ENCODE measurements at places on chromosomes 1 and 21.

DNA sequence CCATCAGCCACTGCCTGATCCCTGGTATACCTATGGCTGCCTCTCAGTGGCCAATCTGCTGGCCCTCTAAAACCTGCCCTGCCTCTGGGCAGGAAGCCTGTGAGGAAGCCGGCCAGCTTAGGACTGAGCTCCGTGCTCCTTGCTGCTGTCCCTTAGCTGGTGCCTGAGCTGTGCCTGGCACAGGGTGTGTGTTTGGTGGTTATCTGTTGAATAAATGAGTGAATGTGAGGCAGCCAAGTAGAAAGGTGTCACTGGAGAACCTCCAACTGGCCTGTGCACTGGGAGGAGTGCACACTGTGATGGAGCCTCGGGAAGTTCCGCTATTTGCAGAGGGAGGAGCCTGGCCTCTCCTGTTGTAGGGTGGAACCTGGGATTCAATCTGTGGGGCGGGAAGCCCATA is 63.4 kb upstream of the STUM start:
- no peak for DNase-seq

DNA sequence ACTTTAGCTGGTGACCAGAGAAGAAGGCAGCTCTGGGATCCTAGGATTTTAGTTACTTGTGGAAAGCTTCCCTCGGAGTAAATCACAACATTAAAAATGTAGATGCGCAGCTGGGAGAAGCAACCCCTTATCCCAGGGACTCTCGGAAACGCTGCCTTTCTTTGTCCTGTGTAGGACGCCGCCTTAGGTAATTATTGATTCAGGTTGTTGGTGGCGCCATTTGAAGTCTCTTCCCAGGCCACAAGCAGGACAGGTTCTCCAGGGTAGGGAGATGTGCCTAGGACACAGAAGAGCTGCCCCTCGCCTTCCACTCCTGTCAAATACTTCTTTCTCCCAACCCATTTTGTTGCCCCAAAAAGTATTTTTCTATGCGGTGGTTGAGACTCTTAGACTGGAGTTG is 10.3 kb downstream of the SLC37A1 start:
- no peak for DNase-seq

- DNase-seq = no peak
These were observed 17.7 kb upstream of the GFI1 start for GRCh38 chr1:92504291-92505014.

GRCh38 chr1:168700575-168701268 is 28.3 kb downstream of the DPT start:
- no peak for DNase-seq

GRCh38 chr1:179599623-179600249 is 8.1 kb downstream of the TDRD5 start:
- DNase-seq = no peak

DNA sequence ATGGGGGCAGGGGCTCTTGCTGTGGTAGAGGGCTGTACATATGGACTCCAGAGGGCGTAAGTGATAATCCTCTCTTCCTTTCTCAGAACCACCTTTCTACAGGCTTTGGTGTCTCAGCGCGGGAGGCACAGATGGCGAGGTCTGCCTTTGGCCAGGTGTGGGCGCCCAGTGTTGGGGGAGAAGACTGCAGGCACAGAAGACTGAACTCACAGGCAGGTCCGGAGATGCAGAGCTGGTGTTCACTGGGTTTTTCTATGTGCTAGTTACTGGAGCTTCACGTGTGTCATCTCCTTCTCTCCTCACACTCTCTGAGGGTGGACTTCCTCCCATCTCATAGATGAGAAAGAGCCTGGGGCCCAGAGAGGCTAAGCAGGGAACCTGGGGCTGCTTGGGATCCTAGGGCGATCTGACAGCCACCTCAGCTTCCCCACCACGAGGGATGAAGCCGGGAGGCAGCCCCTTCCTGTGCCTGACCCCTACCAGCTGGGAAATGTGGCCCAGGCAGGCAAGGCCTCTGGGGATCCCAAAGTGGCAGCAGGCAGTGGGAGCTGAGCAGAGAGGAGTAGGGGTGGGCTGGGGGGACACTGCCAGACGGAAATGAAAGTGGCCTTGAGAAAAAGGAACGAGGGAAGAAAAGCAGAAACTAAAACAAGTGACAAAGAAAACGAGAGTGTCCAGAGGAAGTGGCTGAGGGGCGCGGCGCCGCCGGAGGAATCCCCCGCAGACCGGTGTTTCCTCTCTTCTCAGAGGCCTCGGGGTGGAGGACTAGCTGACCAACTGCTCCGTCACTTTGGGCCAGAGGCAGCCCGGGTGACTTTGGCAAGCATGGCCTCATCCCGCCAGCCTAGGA is 191.6 kb downstream of the HIVEP3 start:
- no peak for DNase-seq
